ENCODE measurements at places on chromosomes 3 and 15.

GRCh38 chr3:129892857-129893580, 492 bp downstream of the TMCC1 start:
- DNase-seq: no peak

GRCh38 chr3:93855401-93855800, 118.3 kb downstream of the PROS1 start:
- no peak for DNase-seq

DNA sequence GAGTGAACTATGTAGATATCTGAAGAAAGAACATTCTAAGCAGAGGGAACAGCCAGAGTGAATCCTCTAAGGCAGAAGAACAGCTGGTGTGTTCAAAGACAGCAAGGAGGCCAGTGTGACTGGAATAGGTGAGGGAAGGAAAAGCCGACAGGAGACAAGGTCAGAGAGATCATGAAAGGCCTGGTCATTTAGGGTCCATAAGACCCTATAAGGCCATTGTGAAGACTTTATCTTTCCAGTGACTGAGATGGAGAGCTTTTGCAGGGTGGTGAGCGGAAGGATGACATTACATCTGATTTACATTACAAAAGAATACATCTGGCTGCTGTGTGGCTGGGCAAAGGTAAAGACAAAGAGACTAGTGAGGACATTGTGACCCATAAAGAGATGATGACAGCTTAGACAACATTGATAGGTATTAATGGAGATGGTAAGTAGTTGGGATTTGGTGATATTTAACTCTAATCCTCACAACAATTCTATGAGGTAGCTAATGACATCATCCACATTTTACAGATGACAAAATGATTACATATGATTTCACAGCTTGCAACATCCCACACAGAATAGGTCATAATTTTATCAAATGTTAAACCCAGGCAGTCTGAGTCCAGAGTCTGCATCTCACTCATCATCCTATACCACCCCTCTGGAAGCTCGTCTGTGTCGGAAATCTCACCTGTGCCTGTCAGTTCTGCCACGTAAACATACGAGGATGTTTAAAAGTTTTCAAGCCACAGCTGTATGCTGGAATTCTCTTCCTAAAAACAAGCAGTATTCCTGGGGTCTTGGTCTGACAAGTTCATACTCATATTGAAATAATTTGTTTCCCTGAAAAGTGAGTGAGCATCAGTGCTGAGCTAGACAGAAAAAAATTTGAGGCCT, 70.2 kb upstream of the PIK3R4 start:
- DNase-seq: no peak

DNA sequence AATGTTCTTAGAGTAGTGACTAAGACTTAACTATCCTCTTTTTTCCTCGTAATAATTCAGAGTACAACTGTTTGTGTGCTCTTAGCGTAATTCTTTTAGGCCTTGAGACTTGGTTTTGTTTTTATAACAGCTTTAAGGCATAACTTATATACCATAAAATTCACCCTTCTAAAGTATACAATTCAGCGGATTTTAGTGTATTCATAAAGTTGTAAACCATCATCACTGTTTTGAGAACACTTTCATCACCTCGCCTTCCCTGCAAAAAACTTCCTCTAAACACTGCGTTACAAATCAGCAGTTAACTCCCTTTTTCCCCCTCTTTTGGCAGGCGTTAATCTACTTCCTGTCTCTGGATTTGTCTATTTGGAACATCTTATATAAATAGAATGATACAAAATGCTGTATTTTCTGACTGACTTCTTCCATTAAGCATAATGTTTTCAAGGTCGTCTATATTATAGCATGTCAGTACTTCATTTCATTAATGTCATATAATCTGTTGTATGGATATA, 18.7 kb downstream of the DNAJC13 start:
- DNase-seq: no peak

DNA sequence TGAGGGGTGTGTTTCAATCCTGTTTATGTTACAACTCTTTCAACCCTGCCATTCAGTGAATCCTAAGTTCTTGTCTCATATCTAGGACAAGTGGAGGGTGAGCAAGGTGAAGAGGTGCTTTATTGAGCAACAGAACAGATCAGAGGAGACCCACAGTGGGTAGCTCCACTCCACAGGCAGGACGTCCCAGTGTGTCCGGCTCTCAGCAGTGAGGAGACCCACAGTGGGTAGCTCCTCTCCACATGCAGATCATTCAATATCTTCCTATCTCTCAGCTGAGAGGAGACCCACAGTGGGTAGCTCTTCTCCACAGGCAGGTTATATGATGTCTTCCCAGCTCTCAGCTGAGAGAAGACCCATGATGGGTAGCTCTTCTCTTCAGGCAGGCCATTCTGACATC, 556.7 kb downstream of the SI start:
- DNase-seq: no peak

- no peak for DNase-seq
These were observed 238.0 kb downstream of the DOCK3 start for GRCh38 chr3:50912746-50913145.

DNA sequence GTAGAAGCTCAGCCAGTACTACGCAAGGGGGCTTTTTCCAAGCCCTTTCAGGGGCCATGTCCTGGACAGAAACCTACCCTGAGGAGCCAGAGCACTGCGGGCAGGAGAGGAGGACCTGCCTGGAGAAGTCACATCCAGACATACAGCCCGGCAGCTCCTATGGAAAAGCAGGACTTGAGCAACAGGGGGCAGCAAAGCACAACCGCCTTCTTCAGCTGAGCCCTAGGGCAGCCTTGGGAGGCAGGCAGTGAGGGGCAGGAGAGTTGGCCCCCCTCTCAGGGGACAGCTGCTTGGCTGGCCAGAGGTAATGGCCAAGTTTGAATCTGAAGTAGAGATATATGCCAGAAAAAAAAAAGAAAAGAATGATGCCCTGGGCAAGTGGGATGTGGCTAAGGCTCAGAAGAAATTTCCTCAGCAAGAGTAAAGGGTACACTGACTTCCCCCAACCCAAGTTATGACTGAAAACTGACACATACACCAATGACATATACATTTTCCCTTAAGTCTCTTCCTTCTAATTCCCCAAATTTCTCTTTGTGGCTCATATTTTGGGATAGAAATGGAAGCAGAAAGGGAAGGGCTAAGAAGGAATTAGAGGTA, 56.9 kb downstream of the CYP19A1 start:
- peak; percentile 58 for DNase-seq

GRCh38 chr15:78859971-78860719, 12.5 kb upstream of the MORF4L1 start:
- DNase-seq: peak; percentile 66

DNA sequence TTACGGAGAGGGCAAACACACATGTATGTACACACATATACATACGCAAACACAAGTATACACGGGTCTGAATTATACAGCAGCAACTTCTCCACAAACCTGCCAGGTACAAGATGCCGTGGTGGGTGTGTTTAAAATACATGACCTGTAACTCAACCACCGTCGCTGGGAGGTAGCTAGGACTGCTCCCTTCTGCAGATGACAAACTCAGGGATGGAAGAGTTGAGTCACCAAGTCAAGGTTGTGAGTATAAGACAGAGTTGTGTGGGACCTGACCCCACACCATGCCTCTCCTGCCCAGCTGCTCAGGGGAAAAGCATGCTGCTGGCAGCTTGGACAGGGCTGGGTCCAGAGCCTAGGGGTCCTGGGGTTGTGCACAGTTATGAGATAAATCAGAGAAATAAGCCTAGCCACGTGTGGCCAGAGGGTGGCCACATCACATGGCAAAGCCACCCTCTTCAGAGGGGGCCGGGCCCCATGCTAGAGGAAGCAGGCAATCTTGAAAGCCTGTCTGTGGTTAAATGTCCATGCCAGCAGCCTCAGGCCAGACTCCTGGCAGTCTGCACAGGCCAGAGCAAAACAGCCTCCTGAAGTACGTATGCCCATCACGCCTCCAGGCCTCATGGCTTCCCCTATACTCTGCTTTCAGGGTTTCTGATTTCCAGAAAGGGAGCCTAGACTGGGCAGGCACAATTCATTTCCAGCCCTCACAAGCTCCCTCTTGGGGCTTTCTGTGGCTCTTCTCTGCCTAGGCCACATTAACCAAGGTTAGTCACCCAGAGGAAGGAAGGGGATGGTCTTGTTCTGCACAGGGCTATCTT, 107.7 kb upstream of the RPL32 start:
- DNase-seq: peak; percentile 64

GRCh38 chr15:48559285-48559684, 86.2 kb downstream of the FBN1 start:
- DNase-seq: no peak

GRCh38 chr3:59688636-59689035, 638.8 kb upstream of the CFAP20DC start:
- DNase-seq: no peak

- DNase-seq: no peak
These were observed 32.0 kb downstream of the MAP4 start for GRCh38 chr3:47984075-47984728.

GRCh38 chr3:13294442-13295351, 125.4 kb downstream of the NUP210 start:
- no peak for DNase-seq

DNA sequence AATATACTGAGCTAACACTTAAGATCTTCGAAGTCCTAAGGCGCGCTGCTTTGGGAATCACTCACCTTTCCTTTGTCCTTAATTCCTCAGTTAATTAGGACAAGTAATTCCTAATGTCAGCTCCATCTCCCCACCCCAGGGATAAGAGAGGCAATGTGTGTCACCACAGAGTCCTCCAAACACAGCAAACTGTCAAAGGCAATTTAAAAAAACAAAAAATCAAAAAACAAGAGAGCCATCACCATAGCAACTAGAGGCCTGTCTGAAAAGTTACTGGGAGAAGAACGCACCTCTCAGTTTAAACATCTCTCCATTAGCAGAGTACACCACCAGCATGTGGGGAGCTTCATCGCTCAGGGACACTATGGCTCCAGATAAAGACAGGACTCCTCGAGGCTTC, 101.7 kb downstream of the OSBPL10 start:
- DNase-seq: no peak

DNA sequence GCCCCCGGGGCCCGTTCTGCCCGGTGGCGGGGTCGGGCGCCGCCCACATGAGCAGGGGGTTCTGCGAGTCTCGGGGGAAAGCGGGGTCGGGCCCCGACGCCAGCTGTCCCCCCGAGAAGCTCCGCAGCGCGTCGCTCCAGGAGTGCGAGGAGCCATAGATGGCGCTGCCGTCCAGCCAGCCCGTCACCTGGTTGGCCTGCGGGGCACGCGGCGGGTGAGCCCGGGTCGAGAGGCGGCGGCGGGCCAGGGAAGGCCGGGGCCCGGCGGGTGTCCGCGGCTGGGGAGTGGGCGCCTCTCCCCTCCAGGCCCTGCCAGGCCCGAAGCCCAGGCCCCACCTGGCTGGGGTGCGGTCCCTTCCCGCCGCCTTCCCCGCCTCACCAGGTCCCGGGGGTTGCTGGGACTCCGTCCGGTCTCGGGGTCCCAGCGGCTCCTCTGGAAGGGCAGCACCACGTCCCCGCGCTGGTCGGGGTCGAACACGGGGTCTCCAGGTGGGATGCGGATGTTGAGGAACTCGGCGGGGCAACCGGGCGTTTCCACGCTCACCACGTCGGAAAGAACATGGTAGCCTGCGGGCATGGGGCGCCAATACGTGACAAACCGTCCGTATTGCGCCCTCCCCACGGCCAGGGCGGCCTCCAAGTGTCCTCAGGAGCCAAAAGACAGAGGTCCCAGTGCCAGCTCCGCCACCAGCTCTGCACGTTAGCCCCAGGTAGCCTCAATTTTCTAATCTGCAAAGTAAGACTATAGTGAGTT, 2.4 kb downstream of the DUOX2 start:
- no peak for DNase-seq

DNA sequence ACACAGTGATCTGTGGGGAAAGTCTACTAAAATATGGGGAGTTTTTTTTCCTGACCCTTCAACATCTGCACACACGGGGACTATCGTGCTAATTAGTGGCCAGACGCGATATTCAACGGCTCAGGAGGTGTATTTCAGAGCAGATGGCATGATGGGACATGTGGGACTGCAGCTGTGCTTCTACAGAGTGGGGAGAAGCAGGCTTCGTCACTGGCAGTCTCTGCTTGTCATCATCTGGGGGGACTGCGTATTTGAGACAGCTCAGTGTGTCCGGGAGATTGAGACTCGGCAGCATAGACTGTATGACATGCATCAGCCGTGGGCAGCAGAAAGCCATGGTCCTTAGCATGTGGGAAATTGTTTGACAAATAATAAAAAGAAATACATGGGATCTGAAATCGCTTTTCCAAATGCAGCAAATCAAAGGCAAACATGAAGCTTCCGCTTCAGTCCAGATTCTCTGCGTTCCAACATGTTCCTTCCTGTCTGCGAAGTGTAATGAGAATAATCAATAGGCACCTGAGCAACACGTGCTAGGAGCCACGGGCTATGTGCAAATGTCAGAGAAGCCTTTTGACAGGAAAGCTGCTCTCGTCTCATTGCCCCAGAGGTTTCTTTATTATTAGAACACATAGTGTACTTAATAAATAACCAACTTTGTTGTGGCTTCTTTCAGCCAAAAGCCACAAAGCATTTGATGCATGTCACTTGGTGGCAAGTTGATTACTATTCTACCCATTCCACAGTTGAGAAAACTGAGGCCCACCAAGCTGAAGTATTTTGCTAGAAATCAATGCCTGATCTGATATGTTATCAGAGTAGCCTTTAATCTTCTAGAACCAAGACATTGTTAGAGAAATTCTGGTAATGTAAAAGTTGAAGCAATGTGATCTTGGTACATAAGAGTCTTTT, 276.3 kb downstream of the RYR3 start:
- DNase-seq: no peak

- DNase-seq: no peak
These were observed 4.0 kb downstream of the CCDC33 start for GRCh38 chr15:74240002-74240568.

DNA sequence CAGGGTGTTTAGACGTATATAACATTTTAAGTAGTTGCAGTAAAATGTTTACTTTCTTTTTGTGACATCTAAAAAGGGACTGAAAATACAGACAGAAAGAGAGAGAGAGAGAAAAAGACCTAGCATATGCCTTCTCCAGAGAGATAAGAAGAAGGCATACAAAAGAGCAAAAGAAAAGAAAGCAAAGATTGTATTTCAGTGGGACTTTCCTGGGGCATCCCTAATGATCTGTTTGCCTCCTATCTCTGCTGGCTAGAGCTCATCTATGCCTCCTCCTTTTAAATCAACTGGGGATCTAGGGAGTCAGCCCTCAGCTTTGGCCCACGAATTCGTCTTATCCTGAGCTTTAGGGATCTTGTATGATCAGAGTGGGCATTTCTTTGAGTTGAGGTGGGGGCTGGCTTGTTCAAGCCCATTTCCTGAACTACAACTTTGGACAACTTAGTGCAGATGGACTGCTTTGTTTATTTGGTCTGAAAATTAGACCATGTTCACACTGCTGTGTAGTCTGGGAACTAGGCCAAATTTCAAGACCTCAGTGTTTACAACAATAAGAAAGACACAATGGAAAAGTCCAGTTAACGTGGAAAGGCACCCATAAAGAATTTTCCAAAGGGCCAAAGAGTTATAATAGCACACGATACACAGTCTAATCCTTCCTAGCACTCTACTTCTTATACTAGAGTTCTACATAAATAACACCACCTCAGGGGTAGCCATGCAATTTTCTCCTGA, 61.0 kb downstream of the ATP8B4 start:
- DNase-seq: no peak

DNA sequence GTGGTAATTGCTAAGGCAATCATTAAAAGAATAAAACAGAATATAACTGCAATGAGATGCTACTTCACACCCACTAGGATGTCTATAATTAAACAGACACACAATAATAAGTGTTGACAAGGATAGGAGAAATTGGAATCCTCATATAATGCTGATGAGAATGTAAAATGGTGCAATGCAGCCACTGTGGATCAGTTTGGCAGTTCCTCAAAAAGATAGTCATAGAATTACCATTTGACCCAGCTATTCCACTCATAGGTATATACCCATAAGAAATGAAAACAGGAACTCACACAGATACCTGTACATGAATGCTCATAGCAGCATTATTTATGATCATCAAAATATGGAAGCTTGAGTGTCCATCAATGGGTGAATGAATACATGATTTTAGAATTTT, 9.6 kb upstream of the RNF111 start:
- no peak for DNase-seq
